ENCODE measurements at places on chromosomes 5 and 9.

- DNase-seq = no peak
These were observed 30.7 kb downstream of the FOCAD start for GRCh38 chr9:20714442-20715415.

GRCh38 chr5:160213537-160213936 lies 15.8 kb upstream of the FABP6 start:
- no peak for DNase-seq

DNA sequence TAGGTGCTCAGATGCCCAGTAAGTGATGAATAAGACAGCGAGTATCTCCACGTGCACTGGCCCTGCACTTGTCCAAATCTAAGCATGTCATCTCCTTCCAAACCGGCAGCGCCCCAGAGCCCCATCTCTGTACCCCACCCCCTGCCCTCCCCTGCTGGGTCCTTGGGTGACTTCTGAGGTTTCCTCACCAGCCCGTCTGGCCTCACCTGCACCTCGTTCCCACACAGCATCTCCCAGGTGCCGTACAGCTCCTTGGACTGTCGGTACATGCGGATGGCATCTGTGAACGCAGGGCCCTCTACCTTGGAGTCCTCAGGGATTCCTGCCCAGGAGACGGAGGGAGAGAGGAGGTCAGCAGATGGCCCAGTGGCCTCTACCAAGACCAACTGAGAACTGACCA lies 66.3 kb downstream of the LRSAM1 start:
- no peak for DNase-seq

- DNase-seq = no peak
These were observed 17.4 kb upstream of the PTCH1 start for GRCh38 chr9:95533996-95534680.

- DNase-seq = no peak
These were observed 27.8 kb upstream of the PTPDC1 start for GRCh38 chr9:94056442-94056974.

DNA sequence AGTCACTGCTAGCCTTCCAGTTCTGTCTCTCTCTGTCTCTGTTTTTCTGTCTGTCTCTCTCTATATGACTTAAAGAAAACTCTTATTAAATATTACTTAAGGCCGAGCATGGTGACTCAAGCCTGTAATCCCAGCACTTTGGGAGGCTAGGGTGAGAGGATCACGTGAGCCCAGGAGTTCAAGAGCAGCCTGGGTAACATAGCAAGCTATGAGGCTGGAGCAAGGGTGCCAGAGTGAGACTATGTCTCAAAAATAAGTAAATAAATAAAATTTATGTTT lies 1.7 kb upstream of the GBGT1 start:
- no peak for DNase-seq

- no peak for DNase-seq
These were observed 149.5 kb downstream of the PCSK1 start for GRCh38 chr5:96283589-96283988.

- DNase-seq = no peak
These were observed 161.2 kb downstream of the AOPEP start for GRCh38 chr9:94887721-94888120.

DNA sequence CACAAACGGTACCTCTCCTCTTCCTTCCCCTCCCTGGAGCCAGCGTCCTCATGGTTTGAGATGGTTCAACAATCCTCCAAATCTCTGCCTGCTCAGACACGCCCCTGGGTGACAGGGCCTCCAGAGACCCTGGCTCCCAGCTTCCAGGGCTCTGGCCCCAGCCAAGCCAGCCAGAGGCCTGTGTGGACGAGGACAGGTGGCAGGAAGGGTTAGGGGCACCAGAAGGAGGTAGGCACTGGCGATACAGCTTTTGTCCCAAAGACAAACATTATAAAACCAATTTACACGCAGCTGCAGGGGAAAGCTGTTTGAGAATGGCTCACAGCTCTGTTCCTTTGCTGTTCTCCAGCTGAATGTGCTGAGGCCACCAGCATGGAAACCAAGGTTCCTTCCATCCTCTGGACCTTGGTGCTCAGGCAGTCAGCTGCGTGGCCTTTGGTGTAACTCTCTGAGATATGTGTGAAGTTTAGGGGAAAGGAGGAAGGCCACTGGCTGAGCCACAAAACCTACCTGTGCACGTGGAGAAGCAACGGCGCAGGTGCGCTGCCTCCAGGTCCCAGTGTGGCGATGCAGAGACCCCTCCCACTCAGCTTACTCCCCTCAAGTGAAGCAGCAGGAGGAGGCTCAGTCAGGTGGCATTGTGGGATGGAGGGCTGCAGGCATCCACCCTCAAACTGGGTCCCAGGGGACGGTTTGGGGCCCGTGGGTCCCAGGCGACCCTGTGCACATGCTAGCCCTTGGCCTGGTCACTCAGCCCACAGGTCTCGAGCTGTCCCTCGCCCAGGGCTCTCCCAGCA lies 4.3 kb upstream of the QRFP start:
- no peak for DNase-seq

- DNase-seq = no peak
These were observed 280.8 kb downstream of the FBXL17 start for GRCh38 chr5:108101130-108101529.

- peak; percentile 44 for DNase-seq
These were observed 803 bp upstream of the CCNO start for GRCh38 chr5:55234121-55234700.

GRCh38 chr5:90488791-90489190 lies 14.1 kb downstream of the POLR3G start:
- no peak for DNase-seq

DNA sequence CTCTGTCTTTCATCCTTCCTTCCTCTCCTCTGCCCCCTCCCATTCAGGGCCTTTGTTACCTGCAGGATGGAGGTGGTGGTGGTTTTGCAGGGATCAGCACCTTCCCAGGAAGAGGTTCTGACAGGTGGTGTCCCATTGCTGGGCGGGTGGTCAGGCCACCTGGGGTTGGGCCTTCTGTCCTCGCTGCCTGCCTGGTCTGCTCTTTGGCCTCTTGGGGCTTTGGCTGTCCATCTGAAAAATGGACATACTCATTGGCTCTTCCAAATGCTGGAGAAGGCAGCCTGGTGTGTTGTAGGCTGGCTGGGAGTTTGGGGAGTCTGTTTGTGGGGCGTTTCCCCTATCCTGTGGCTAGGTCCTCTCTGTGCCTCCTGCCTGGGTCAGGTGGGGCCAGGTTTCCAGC lies 4.3 kb downstream of the RXRA start:
- no peak for DNase-seq

DNA sequence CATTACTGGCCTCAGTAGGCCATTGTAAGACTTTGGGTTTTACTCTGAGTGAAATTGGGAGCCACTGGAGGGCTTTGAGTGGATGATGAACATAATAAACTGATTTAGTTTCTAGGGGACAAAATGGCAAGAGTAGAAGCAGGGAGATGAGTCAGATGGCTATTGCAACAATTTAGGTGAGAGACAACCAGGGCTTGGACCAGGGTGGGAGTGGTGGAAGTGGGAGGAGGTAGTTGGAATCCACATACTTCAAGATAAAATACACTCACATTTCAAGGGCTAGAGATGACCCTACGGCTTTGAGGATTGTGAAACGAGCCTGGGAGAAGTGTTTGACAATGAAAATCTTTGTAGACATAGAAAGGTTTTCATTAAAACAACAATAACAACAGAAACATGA lies 136.3 kb downstream of the ACTBL2 start:
- no peak for DNase-seq

GRCh38 chr9:80649001-80649420 lies 1040.3 kb downstream of the TLE1 start:
- DNase-seq = no peak

DNA sequence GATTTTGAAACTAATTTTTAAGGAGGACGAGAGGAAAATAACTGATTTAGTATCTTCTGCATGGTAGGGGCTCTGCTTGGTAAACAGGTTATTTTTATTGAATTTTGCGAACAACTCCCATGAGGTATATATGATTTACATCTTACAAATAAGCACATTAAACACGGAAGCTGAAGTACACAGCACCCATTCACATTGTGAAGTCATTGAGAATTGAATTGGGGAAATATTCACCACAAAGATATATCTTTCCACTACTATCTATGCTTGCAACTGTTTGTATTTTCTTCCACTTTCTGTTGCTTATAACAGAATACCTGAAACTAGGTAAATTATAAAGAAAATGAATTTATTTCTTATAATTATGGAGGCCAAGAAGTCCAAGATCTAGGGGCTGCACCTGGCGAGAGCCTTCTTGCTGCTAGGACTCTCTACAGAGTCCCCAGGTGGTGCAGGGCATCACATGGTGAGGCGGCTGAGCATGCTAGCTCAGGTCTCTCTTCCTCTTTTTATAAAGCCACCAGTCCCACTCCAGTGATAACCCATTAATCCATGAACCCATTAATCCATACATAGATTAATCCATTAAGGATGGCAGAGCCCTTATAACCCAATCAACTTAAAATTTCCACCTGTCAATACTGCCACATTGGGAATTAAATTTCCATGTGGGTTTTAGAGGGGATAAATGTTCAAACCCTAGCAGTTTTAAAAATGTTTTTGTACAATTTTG lies 79.0 kb upstream of the ZNF608 start:
- DNase-seq = no peak

GRCh38 chr9:130689937-130690700 lies 3.5 kb upstream of the EXOSC2 start:
- peak; percentile 82 for DNase-seq

GRCh38 chr9:92547356-92547755 lies 11.6 kb upstream of the ECM2 start:
- DNase-seq = no peak

GRCh38 chr9:113476511-113476916 lies 13.0 kb downstream of the RGS3 start:
- no peak for DNase-seq

- DNase-seq = no peak
These were observed 5.5 kb downstream of the SLC25A2 start for GRCh38 chr5:141298376-141298775.

DNA sequence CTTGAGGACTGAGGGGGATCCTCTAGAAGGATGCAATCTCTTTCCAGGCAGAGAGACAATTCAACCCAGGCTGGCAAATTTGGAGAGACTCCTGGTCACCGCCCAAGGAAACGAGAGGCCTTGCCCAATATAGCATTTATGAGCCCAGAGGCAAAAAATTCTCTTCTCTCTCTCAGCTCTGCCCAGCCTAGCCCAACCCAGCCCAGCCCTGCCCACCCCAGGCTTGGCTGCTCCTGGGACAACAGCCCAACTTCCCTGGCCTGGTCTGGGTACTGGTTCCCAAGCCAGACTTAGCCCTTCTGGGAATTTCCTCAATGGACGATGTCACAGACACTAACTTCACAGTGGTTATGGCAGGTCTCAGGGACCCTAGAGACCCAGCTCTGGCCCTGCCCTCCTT lies 116.5 kb downstream of the PSD2 start:
- DNase-seq = no peak

DNA sequence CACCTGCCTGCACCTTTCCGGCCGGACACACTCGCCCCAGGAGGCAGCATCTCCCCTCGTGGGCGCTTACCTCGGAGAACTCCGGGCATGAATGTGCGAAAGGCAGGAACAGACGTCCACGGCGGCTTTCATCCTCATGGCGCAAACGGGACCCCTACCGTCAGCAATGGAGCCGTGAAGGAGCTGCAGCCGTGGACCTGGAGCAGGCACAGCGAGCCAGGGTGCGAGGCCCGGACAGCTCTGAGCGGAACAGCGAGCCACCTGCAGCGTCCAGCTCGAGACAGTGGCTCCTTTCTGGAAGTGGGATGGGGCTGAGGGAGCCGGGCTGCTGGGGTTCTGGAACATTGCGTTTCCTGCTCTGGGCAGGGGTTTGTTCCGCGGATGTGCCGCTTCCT lies 7.8 kb upstream of the SLC6A19 start:
- DNase-seq = no peak

DNA sequence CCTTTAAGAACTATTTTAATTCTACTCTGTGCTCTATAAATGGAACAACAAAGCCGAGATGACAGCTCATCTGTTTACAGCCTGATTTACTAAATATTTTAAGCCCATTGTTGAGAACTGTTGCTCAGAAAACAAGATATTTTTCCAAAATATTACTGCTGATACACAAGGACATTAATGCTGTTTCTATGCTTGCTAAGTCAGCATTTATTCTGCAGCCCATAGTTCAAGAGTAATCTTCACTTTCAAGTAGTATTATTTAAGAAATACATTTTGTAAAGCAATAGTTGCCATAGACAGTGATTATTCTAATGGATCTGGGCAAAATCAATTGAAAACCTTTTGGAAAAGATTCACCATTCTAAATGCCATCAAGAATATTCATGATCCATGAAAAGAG lies 208.3 kb downstream of the CDH12 start:
- DNase-seq = no peak

Data from NCI-H1105 treated with DMSO at 0.1 percent for 48 hours (cell line).